NCI-H1694 (cell line): ENCODE measurements at places on chromosomes 12 and 14.

GRCh38 chr14:65972346-65972870, 513.8 kb upstream of the CCDC196 start:
- no peak for DNase-seq

DNA sequence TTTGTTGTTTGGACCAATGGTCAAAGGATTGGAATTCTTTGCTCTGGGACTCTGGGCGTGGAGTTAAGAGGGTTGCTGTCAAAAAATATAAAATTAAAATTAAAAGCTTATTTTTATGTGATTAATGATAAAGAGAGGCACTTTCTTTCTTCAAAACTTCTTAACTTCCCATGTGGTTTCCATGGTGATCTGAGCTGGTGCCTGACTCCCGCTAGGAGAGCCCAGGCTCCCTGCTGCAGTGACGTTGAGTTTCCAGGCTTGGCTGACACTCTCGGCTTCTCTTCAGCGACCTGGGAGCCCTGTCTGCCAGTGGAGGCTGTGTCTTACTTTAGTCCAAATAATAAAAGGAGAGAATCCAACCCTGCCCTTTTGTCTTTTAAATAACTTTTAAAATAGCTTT, 84.4 kb downstream of the GALC start:
- DNase-seq = no peak

DNA sequence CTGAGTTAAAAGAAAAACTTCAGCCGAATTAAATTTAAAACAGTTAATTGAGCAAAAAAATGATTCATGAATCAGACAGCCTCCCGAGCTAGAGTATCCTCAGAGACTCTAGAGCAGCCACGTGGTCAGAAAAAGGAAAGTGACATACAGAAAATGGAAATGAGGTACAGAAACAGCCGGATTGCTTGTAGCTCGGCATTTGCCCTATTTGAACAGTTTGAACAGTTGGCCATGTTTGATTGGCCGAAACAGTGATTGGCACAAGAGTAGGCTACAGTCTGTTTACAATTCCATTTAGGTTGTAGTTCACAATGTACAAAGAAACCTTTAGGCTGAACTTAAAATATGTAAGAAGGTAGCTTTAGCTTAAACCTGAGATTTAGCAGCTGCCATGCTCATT, 12.9 kb upstream of the OXA1L start:
- DNase-seq = no peak

- no peak for DNase-seq
These were observed 264.1 kb downstream of the TTC8 start for GRCh38 chr14:89088530-89088929.
